Psoas muscle (tissue), 8 donors: ENCODE measurements at places on chromosomes 16 and 17. TPM values are rescaled to one million over a fixed set of nuclear protein-coding genes. Genes with fewer than 3 reads are reported as not detected.

The KCTD11 gene
- total RNA-seq = 5.0 TPM

DNA sequence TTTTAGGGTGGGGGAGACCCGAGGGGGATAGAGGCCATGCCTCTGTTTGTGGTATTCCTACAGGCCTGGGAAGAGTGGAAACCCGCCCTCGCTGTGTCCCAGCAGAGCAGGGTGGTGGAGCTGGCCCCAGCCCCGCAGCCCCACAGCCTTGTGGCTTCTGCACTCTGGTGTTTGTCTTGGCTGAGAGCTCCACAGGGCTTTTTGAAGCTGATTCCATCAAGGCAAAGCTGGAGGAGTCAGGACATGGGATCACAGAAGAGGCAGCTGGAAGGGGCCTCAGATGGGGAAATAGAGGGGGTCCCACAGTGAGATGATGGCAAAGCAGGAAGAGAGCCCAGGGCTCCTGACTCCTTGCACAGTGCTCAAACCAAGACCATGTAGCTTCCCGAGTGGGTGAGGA, 5.0 kb upstream of the WFIKKN2 start:
- no peak for DNase-seq
- no peaks in the 10 kb centered on the region for H3K27me3 ChIP-seq
- H3K36me3 ChIP-seq = no peaks in the 10 kb centered on the region

DNA sequence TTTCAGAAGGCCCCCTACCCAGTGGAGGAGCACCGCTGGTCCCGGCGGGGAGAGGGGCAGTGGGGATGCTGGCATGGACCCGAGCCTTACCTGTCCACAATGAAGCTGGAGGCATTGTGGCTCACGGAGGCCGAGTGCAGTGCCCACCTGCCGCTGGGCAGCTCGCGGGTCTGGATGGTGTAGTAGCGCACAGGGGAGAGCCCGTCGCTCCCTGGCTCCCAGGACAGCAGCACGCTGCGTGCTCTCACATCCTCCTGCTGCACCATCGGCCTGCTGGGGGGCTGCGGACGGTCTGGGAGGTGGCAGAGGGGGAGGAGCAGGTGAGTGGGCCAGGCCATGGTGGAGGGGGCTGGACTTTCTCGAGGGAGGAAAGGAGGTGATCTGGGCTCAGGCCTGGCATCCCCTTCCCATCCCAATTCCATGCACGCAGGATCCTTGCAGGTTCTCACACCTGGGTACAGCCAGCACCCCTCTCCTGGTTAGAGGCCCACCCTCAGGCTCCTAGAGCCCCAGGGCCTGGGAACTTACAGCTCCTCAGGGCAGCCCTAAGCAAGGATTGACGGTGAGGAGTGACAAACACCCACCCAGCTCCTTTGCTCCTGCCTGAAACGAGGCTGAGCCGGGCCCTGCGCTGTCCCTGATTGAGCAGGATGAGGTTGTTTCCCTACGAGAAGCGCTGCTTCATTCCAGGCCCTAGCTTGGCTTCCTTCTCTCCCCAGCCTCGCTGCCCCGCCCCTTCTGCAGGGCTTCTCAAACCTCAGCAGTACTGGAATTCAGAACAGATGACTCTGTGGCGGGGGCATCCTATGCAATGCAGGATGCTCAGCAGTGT, 76.2 kb upstream of the CDC42EP4 start:
- H3K4me3 ChIP-seq = no peak overlapping the region
- no peaks in the 10 kb centered on the region for H3K4me1 ChIP-seq
- no peaks in the 10 kb centered on the region for H3K27me3 ChIP-seq
- no peak overlapping the region for H3K27ac ChIP-seq
- DNase-seq = no peak

The ABCC6 gene
- total RNA-seq = 0.06 TPM

The KRTAP4-3 gene
- total RNA-seq = not detected

DNA sequence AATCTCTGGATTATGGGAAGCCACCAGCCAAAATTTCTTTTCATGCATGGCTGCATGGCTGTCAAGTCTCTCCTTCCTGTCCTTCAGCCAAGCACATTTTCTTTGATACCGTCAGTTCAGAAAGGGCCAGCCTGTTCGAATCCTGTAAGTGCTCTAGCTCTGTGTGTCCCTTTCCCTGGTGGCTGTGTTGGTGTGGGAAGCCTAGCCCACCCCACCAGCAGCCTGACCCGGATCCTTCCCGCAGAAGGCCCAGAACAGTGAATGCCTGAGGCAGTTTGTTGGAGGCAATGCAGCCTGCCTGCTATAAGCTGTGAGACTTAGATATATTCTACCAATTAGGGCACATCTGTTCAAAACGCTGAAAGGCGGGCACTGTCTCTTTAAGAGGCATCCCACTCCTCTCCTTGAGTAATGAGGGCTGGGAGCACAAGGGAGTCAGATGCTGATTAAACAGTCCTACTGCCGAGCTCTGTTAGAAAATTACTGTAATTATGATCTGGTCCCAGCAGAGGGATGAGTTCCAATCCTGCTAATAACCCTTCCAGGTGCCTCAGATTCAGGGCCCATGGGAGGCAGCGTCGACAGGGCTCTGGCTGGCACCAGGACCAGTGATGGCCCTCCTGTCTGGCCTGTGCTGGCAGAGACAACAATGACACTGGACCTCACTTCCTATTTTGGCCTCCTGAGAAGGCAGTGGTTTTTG, 18.4 kb downstream of the SNX11 start:
- no peak overlapping the region for H3K4me3 ChIP-seq
- no peak for DNase-seq
- H3K27ac ChIP-seq = no peak overlapping the region
- no peaks in the 10 kb centered on the region for H3K4me1 ChIP-seq
